Stimulated activated CD4-positive, alpha-beta T cell treated with anti-CD3 and anti-CD28 coated beads, Interleukin-1b, Interleukin-23, amount 100 ng/mL, for 1 hour (primary cell): ENCODE measurements at places on chromosomes 6 and 20.

DNA sequence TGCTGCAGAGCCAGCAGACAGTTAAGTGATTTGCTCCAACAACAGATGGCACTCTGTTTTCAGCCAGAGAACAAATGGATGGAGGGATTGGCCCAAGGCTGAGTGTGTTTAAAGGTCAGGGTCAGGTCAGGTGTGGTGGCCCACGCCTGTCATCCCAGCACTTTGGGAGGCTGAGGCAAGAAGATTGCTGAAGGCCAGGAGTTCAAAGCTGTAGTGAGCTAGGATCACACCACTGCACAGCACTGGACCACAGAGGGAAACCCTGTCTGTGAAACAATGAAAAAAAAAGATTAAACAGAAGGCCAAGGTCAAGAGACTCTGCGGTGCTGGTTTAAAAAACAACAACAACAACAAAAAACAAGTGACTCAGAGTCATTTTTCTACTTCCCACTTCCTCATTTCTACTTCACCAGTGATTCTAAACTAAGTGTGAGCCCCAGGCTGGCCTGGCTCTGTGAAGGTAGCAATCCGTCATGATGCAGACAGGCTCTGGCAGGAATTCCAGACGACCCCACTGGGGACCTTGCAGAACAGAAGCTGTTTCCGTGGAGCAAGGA is 42.5 kb upstream of the ARMC2 start:
- DNase-seq, result no peak

GRCh38 chr6:71080826-71081225 is 124.0 kb upstream of the B3GAT2 start:
- DNase-seq, result no peak

- no peak for DNase-seq
Measured at GRCh38 chr6:128743974-128744765, 138.8 kb upstream of the LAMA2 start.

GRCh38 chr6:31903957-31904356 is 2.1 kb upstream of the ZBTB12 start:
- DNase-seq, result no peak

DNA sequence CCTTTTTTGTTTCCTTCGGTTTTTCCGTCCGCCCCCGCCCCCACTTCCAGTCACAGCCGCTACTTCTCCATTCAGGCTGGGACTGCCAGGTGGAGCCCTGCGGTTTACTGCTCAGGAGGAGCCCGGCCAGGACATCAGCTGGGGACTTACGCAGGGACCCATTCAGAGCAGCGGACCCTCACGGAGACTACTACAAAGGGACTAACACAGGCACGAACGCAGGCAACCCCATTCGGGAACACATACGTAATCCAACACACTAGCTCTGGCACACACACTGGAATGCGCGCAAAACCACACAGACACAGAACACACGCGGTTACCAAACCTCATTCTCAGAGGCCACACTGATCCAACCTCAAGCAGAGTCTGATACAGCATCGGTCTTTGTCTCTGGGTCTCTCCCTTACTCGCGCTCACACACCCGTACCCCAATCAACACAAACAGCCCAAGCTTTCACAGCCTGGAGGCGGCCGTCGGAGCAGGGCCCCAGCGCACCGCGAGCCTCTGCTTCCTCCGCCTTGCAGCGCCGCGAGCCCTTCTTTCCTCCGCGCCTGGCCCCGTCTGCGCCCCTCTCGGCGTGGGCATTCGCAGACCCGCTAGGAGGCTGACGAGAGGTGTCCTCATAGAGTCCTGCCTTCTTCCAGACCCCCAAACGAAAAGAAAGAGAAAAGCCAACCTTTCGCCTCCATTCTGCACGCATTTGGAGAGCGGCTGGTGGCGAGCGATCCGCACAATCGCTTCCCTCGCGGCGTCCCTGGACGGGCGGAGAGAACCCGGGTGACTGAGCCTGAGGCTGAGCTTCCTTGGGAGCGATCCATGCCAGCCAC is 1.1 kb upstream of the SLC32A1 start:
- no peak for DNase-seq

DNA sequence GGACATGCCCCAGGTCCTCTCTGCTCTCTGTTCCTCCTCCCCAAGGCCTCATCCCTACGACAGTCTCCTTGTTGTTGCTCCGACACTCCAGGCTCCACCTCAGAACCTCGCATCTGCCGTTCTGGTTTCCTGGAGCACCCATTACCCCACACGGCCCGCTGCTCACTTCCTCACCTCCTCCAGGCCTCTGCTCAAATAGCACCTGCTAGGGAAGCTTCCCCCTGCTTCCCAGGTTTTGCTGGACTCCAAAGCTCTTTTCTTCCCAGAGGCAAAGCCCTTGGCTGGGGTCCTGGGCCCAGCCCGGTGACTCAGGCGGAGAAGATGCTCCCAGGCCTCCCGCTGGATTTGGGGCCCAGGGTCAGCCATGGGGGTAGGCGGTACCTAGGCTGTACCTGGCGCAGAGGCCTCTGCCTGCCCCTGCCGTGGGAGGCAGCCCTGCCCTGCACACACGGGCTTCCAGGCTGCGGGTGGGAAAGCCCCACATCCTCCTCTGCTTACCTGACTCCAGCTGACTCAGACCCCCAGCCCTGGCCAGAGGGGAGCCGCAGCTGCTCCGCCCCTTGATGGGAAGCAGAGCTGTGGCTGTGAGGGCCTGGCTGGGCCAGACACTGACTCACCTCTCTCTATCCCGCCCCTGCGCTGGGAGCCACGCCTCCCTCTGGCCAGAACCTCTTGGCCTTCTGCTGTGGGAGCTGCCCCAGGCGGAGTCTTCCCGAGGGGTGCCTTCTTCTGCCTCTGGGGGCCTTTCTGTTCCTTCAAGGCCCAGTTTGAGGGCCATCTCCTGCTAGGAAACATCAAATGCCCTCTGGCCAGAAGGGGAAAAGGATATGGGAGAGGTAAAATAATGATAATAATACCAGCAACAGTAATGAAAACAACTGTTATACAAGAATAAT is 130.5 kb downstream of the CEBPB start:
- DNase-seq, result no peak

DNA sequence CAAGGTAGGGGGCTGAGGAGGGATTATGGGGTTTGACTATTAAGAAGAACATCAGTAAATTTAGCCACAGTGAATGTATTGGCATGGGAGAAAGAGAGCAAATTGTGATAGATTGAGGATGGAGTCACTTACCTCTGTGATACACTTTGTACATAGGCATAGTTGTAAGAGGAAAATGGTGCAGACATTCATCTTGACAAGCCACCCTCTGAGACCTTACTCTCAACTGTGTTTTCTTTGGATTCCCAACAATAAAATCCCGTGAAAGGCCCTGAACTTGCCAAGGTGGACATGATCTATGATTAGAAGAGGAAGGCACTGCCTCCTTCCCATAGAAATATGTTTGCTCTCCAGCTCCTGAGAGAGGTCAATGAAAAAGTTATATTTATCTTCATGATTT is 18.6 kb upstream of the TENT5A start:
- DNase-seq, result no peak

DNA sequence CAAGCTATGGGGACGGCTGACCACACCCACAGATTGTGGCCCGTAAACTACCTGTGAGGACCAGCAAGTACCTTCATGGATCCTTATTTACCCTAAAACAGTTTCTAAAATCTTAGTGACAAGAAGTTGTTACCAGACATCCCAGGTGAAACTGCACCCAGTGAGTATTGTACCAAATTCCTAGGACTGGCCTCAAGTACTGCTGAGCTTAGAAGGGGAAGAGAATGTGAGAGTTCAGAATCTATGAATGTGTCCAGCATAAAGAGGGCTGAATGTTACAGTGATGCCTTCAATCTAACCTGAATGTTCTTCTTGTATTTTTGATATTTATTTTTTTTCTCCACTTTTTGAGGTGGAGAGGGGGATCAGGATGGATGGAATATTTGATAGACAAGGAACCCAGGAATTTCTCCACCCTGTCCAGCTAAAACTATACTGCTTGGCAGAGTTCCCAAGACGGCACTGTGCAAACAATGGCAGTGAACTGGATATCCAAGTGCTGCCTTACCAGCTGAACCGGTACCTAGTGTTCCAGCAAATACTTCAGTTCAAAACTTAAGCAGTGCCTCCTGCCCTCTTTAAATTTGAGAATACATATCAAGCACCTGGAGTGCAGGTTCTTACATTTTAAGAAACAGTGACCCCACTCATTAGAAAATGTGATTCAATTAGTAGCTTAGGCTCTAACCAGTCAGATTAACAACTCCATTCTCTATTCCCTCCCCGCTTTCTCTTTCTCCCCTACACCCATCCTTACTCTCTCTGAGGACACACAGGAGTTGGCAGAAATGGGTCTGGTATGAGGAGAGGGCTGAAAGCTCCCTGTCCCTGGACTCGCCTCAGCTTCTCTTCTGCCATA is 427.3 kb upstream of the FLRT3 start:
- DNase-seq, result no peak

- DNase-seq, result no peak
Measured at GRCh38 chr6:195861-196360, 96.4 kb upstream of the DUSP22 start.

DNA sequence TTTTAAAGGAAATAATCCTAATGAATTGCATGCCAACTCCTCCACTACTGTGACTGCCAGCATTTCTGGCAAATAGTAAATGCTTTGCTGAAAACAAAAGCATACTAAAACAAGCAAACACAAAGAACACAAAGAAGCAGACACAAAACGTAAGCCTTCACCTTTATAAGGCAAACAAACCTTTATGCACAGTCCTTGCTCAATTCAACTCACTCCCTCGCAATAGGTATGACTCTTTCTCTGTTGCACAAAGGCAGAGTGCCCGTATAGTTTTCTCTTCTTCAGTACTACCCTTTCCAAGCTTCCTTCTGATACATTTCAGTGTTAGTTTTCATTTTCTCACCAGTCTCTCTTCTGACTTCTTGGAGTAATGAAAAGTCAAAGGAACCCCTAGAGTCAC is 63.9 kb downstream of the PDE10A start:
- DNase-seq, result no peak

DNA sequence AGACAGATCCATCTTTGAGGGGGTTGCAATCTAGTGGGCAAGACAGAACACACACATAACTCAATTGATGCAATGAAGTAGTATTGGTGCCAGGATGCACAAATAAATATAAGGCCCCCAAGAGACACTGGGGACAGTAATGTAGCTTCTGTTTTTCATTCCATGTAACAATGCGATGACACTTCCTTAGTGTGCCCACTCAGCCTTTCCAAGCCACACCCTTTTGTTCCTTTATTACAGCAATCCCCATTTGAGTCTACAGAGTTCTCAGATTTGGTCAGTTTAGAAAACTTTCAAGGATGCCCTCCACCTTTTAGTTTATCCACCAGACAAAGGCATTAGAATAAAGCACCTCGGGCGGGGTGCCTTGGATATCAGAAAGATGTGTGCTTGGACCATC is 15.5 kb downstream of the TGM3 start:
- DNase-seq, result no peak

DNA sequence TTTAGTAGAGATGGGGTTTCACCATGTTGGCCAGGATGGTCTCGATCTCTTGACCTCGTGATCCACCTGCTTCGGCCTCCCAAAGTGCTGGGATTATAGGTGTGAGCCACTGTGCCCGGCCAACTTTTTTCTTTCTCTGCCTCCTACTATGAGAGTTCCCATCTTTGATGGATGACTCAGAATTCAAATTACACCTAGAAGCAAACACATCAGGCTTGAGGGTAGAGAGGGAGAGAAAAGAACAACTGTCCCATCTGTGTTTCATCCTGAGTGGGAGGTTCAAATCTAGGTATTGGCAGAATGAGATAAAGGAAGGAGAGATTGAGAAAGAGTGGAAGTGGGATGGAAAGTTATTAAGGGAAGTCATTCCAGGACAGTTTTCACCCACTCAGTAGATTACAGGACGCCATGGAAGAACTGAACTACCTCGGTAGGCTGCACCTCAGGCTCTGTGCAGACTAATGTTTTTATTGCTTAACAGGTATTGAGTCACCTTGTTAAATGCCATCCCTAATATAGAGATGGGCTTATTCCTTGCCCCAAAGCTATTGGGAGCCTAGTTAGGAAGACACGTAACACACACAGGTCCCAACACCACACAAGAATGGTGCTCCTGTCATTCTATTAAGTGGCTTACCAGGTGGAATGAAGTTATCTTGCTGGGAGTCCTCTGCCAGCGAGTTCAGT is 275.7 kb downstream of the SOX4 start:
- DNase-seq, result no peak
